ENCODE measurements at places on chromosomes 7 and 10. TPM values are rescaled to one million over a fixed set of nuclear protein-coding genes. Genes with fewer than 3 reads are reported as not detected.

CYREN gene
- 71.0 TPM for total RNA-seq

AKR1C8 gene
- total RNA-seq = not detected

NPTX2 gene
- total RNA-seq = not detected

C10orf105 gene
- total RNA-seq = not detected

POLL gene
- 38.5 TPM for total RNA-seq

ITPRID1 gene
- total RNA-seq = not detected

PVRIG gene
- total RNA-seq = not detected

All from MCF 10A (cell line).